RWPE2 (cell line): ENCODE measurements at places on chromosomes 5 and 9.

GRCh38 chr5:108720391-108720790 lies 27.3 kb upstream of the FER start:
- DNase-seq = no peak
- H3K4me1 ChIP-seq = no peaks in the 10 kb centered on the region
- H3K4me3 ChIP-seq = no peak overlapping the region
- H3K36me3 ChIP-seq = no peaks in the 10 kb centered on the region
- no peak overlapping the region for H3K27ac ChIP-seq

GRCh38 chr9:20022410-20022809 lies 233.6 kb upstream of the SLC24A2 start:
- no peak for DNase-seq
- no peak overlapping the region for H3K27ac ChIP-seq

- peaks cover 6% of the 10 kb centered on the region for H3K4me1 ChIP-seq
- DNase-seq = no peak
- no peaks in the 10 kb centered on the region for H3K36me3 ChIP-seq
- H3K27ac ChIP-seq = peak overlapping the region; percentile 12
Observed at GRCh38 chr5:24804221-24804681, 159.5 kb upstream of the CDH10 start.

DNA sequence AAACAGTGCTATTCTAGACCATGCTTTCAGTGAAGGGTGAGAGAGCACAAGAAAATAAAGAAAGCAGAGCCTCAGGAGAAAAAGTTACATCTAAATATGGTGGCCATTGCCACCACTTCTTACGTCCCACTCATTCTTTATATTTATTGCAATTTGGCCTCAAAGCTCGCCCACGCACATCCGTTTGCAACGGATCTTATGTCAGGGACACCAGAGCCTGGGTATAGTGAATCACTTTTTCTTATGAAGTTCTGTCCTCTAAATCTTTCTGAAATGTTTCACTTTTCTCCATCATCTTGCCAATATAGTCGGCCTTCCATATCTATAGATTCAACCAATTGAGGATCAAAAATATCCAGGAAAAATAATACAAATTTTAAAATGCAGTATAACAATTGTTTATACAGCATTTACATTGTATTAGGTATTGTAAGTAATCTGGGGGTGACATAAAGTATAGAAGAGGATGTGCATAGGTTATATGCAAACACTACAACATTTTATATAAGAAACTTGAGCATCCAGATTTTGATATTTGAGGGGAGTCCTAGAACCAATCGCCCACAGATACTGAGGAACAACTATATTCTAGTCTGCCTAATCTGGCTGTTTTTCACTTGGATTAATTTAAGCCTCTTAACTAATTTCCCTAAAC lies 35.2 kb downstream of the GOLPH3 start:
- H3K27me3 ChIP-seq = no peaks in the 10 kb centered on the region
- no peak overlapping the region for H3K4me3 ChIP-seq
- H3K4me1 ChIP-seq = no peaks in the 10 kb centered on the region
- H3K36me3 ChIP-seq = peaks cover 67% of the 10 kb centered on the region

- H3K4me1 ChIP-seq = peaks cover 33% of the 10 kb centered on the region
- DNase-seq = no peak
- no peak overlapping the region for H3K4me3 ChIP-seq
- peak overlapping the region; percentile 99 for H3K27ac ChIP-seq
- no peaks in the 10 kb centered on the region for H3K27me3 ChIP-seq
Observed at GRCh38 chr5:172875505-172876279, 41.6 kb downstream of the ERGIC1 start.

- H3K4me1 ChIP-seq = peaks cover 4% of the 10 kb centered on the region
- H3K4me3 ChIP-seq = peak overlapping the region; percentile 24
- H3K36me3 ChIP-seq = no peaks in the 10 kb centered on the region
- H3K27me3 ChIP-seq = peaks cover 11% of the 10 kb centered on the region
- no peak overlapping the region for H3K27ac ChIP-seq
- no peak for DNase-seq
Observed at GRCh38 chr9:121498487-121499176, 1.0 kb downstream of the GGTA1 start.

GRCh38 chr5:108255468-108255867 lies 126.4 kb downstream of the FBXL17 start:
- H3K27ac ChIP-seq = no peak overlapping the region
- no peaks in the 10 kb centered on the region for H3K27me3 ChIP-seq
- no peaks in the 10 kb centered on the region for H3K36me3 ChIP-seq
- no peak overlapping the region for H3K4me3 ChIP-seq
- no peak for DNase-seq

- H3K4me3 ChIP-seq = no peak overlapping the region
- H3K27ac ChIP-seq = no peak overlapping the region
- H3K27me3 ChIP-seq = peaks cover 14% of the 10 kb centered on the region
- no peak for DNase-seq
Observed at GRCh38 chr9:129432297-129433154, 188.4 kb downstream of the C9orf50 start.

DNA sequence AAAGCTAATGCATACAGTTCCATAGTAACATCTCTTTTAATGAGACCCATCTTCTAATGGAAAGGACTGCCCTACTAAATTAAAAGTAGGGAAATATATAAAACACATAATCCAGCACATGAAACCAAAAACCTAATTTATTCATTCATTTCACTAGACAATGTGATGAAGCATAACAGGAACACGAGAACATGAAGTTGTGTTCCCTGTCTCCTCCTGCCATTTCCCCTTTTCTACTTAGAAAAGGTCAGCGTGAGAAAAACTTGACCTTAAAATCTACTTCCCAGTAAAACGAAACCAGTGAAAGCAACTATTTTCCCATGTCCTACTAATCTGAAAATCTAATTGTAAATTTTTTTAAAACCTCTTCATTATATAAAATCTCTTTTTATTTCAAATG lies 847.5 kb downstream of the TLE1 start:
- no peaks in the 10 kb centered on the region for H3K36me3 ChIP-seq
- no peak for DNase-seq
- no peaks in the 10 kb centered on the region for H3K4me1 ChIP-seq
- no peak overlapping the region for H3K27ac ChIP-seq
- H3K27me3 ChIP-seq = no peaks in the 10 kb centered on the region

DNA sequence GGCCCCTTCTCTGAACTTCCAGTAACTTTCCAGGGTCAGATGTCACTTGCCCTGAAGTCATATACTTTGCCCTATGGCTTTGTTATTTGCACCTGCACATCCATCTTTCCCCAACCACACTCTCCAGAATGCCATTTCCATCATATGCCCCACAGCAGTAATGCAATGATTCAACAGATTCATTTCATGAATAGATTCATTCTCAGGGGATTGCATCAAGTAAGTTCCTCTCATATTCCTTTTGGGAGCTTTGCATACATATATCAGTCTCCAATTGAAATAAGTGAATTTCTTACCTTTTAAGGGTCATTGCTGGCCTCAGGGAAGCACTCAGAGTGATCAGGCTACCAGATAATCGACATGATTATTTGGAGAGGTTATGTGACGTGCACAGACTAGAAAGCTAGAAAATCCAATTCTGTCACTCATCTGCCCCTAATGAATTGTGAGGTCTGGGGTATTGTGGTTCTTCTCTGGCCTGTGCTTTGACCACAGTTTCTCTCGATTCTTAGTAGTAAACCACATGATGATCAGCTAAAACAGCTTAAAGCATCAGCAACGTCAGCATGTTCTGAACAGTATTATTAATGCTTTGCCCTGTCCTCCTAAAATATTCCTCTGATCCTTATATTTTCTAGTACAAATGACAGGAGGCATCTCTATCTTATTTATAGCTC lies 179.9 kb downstream of the ATPSCKMT start:
- no peak for DNase-seq
- no peak overlapping the region for H3K4me3 ChIP-seq

DNA sequence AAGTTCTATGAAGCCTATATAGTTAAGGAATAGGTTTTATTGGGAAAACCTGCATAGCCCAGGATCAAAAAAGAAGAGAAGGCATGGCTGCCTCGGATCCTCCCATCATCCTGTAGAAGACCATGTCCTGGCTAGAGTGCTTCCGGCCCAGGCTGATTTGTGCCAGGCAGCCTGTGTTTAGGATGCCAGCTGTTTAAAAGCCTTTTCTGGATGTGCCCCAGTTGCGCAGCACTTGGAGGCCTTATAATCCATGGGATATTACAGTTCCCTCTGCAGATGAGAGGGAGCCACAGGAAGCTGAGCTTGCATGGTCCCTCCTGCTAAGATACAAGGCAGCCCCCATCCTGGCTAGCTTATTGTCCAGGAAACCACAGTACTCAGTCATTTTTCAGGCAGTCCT lies 97.9 kb downstream of the CHSY3 start:
- H3K36me3 ChIP-seq = no peaks in the 10 kb centered on the region
- H3K27me3 ChIP-seq = no peaks in the 10 kb centered on the region
- no peak overlapping the region for H3K4me3 ChIP-seq
- no peak overlapping the region for H3K27ac ChIP-seq
- no peaks in the 10 kb centered on the region for H3K4me1 ChIP-seq

DNA sequence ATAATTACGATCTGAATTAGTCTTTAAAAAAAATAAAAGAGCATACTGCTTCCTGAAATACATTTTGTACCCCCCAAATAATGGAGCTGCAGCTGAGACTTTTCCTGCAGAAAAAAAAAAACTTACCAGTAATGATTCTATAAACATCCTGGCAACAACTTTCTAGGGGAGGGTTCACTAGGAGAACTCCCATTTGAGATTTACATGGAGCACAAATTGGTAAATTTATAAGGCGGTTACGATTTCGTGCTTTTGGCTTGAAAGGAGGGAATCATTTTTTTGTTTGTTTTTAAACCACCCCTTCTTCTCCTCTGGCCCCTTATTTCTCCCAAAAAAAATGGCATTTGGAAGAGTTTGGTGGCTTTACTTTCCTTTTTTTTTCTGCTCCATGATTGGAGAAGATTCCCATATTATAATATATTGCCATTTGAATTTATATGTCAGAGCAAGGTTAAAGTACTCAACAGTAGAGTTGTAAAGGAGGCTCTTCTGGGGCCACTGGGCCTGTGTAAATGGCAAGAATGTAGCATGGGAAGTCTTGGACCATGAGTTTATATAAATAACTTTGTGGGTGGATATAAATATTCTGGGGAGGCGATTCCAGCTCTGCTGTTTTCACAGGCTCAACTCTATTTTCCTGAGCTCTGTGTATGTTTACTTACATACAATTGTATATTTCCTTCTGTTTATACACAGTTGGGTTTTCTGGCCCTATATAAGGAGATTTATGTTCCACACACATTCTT lies 159.9 kb downstream of the CSNK1G3 start:
- H3K27ac ChIP-seq = no peak overlapping the region
- no peaks in the 10 kb centered on the region for H3K36me3 ChIP-seq
- no peaks in the 10 kb centered on the region for H3K4me1 ChIP-seq
- no peaks in the 10 kb centered on the region for H3K27me3 ChIP-seq
- no peak overlapping the region for H3K4me3 ChIP-seq

GRCh38 chr5:146852089-146852488 lies 26.5 kb downstream of the PPP2R2B start:
- no peaks in the 10 kb centered on the region for H3K27me3 ChIP-seq
- no peak for DNase-seq
- no peak overlapping the region for H3K4me3 ChIP-seq
- no peaks in the 10 kb centered on the region for H3K36me3 ChIP-seq
- H3K27ac ChIP-seq = no peak overlapping the region

GRCh38 chr5:4857761-4858160 lies 282.4 kb upstream of the ADAMTS16 start:
- no peak overlapping the region for H3K27ac ChIP-seq
- H3K27me3 ChIP-seq = peaks cover 8% of the 10 kb centered on the region
- no peak overlapping the region for H3K4me3 ChIP-seq
- H3K4me1 ChIP-seq = no peaks in the 10 kb centered on the region

- H3K4me1 ChIP-seq = no peaks in the 10 kb centered on the region
- no peak overlapping the region for H3K27ac ChIP-seq
- H3K27me3 ChIP-seq = peaks cover 6% of the 10 kb centered on the region
- no peaks in the 10 kb centered on the region for H3K36me3 ChIP-seq
- DNase-seq = no peak
- H3K4me3 ChIP-seq = no peak overlapping the region
Observed at GRCh38 chr5:40945111-40945510, 35.8 kb downstream of the C7 start.

GRCh38 chr9:82147798-82148425 lies 159.3 kb downstream of the SPATA31D1 start:
- H3K4me3 ChIP-seq = no peak overlapping the region
- no peaks in the 10 kb centered on the region for H3K27me3 ChIP-seq
- no peak for DNase-seq

DNA sequence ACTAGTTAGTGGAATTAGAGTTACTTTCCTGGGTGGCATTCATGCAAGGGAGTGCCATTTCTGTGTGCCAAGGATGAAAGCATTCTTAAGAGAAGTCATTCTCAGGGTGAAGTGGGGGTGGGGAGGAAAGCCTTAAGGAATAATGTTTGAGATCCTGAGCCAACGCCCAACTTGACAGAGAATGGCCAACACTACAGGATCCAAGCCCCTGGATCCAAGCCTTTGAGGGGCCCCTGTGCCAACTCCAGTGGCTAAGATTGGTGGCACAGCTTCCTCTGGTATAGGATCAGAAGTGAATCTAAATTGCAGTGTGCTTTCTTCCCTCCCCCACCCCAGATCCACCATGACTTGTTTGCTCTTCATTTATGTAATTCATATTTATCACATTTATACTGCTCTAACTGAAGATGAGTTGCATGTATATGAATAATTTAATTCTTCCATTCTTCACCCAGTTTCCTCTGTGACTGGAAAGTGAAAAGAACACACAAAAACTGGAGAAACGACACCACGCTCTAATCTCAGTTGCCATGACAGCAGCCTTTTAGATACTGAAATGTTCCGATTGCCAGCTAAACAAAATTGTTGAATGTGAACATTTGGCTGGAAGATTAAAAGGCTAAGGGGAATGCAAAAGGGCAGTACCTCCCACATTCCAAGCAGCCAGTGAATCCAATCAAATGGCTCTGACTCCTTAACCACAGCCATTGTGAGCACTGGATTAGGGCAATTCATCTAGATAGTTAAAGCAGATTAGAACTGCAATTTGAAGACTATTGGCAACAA lies 4.5 kb downstream of the ZNF608 start:
- H3K27me3 ChIP-seq = peaks cover 9% of the 10 kb centered on the region
- H3K4me1 ChIP-seq = peaks cover 47% of the 10 kb centered on the region
- no peaks in the 10 kb centered on the region for H3K36me3 ChIP-seq
- H3K27ac ChIP-seq = peak overlapping the region; percentile 68
